Fibroblast of skin of left quadriceps (primary cell): ENCODE measurements at places on chromosomes 2 and 18.
A peak's percentile ranks its signal among the peaks of the same experiment; 100 is the strongest.

DNA sequence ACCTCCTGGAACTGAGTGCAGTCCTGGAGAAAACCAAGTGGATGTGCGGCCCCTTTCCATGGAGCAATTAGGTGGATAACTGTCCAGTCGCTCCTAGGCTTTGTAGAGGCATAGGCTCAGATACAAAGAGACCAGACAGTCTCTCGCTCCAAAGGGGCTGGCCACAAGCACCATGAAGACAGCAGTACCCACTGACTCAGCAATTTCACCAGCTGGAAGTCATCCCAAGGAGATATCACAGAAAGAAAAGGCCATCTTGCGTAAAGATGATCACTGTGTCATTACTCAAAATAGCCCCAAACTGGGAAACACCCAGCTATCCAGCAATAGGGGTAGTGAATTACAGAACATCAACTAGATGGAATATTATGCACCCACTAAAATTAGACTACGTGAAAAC, 161.2 kb downstream of the MSH2 start:
- DNase-seq, result no peak

DNA sequence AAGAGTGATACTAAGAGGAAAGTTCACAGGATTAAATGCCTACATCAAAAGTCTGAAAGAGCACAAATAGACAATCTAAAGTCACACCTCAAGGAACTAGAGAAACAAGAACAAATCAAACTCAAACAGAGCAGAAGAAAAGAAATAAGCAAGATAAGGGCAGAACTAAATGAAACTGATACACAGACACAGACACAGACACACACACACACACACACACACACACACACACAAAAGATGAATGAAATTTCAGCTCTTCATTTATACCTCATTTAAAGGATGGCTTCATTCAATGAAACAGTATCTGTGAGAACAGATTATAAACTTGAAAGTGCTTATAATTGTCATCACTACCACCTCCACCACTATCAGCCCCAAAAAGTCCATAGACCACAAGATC, 428.9 kb downstream of the MBD2 start:
- no peak for DNase-seq

GRCh38 chr2:121664086-121664485, 14.8 kb upstream of the CLASP1 start:
- DNase-seq, result no peak

- no peak for DNase-seq
Measured at GRCh38 chr2:46942143-46942526, 26.5 kb upstream of the MCFD2 start.

- DNase-seq, result no peak
Measured at GRCh38 chr18:34806527-34806926, 96.4 kb downstream of the DTNA start.

GRCh38 chr2:17309741-17310339, 208.4 kb downstream of the RAD51AP2 start:
- DNase-seq, result no peak

- peak; percentile 86 for DNase-seq
Measured at GRCh38 chr2:189022492-189022891, 48.3 kb downstream of the COL3A1 start.

GRCh38 chr2:218217360-218218267, 625 bp downstream of the ARPC2 start:
- DNase-seq, result no peak

GRCh38 chr2:28754321-28754720, 2.7 kb downstream of the PPP1CB start:
- no peak for DNase-seq

DNA sequence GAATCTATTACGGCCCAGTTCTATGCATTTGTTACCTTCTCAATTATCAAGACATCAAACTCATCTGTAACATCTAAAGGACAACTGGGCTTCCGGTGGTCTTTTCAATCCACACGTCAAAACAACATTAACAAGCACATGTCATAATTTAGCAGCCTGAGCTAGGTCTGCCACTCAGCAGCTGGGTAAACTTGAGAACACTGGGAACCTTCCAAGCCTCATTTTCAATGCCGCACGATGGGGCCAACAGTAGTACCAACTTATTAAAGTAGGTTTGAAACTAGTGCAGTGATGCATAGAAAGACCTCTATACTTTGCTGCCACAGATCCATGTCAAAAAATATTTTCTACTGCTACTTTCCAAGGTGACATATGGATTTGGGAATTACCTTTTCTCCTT, 60.4 kb downstream of the COL4A4 start:
- no peak for DNase-seq

DNA sequence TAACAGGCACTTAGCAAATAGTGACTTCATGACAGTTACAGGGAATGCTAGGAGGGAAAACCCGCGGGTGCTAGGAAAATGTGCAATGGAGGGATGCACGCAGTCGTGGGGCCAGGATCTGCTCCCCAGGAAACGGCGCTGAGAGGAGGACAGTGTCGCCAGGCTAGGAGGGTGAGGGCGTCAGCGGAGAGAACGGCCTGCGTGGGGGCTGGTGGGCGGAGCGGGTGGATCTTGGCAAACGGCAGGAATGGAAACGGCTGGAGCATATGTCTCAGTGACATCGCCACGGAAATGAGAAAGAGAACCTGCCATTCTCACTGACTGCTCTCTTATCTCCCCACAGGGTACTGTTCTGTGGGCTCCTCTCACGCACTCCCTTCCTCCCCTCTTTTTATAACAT, 478.5 kb upstream of the ID2 start:
- no peak for DNase-seq

GRCh38 chr2:138652378-138652777, 127.8 kb downstream of the NXPH2 start:
- no peak for DNase-seq

GRCh38 chr2:188966079-188966571, 8.0 kb upstream of the COL3A1 start:
- no peak for DNase-seq

DNA sequence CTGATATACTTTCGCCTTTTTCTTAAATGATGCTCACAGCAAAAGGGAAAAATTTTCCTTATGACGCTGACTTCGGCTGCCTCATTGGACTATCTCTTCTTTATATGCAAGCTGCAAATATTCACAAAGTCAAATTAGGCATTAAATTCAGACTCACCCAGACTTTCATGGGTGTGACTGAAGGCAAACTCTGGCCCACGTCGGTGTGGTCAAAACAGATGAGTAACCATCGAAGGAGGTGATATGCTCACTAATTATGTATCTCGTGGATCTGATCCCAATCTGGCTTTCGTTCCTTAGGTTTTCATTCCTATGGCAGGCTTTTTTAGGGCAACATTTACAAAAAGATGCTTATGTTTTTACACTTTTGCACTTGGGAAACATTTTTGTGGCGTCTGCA, 36.6 kb downstream of the FAM124B start:
- no peak for DNase-seq

DNA sequence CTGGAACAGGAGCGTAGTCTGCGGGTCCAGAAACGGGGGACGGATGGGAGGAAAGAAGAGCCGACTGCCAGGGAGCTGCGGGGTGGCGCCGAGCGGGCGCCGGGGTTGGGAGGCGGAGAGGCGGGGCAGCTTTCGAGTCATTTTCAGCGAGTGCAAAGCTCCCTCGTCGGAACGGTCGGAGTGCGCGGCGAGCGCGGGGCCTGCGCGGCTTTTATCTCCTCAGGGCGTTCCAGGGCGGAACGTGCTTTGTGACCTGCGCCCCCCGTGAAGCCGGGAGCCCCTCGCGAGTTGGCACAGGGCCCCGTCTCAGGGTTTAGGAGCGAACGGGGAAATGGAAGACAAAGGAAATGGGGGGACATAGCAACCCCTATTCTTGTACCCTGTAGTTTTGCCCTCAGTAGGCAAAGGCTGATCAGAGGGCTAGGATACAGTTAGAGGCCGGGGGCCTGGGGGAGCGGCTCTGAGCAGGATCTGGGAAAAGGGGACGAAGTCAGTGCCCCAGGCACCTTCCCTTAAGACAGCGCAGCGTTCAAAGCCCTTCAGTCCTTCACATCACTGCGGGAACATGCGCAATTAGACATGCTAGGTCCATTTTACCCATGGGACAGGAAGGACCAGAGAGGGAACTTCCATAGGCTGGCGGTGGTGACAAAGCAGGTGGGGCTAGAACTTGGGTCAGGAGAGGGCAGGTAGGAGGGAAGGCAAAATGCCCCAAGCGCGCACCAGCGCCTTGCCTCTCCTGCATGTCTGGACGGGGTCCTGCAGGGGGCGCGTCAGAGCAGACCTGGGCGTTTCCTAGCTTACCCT, 60.1 kb upstream of the IL1RL1 start:
- no peak for DNase-seq

GRCh38 chr2:74550231-74550630, 3.5 kb downstream of the LOXL3 start:
- no peak for DNase-seq

DNA sequence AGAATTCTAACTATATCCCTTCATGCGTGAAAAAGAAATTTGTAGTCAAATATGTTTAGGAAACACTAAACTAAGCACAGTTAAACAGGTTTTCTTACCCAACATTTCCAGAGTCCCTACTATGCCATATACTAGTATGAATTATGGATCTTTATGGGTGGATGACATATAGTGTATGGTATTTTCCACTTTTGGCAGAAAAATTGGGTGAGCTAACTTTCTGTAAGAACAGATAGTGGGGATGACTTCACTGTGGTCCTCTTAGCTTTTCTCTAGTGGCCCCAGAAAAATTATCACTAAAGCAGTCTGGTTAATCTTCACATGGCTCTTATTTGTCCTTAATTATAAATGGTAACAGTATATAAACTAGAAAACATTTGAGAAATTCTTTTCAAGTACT, 240.0 kb upstream of the GULP1 start:
- peak; percentile 34 for DNase-seq

- DNase-seq, result no peak
Measured at GRCh38 chr2:225030893-225031292, 11.4 kb downstream of the DOCK10 start.

DNA sequence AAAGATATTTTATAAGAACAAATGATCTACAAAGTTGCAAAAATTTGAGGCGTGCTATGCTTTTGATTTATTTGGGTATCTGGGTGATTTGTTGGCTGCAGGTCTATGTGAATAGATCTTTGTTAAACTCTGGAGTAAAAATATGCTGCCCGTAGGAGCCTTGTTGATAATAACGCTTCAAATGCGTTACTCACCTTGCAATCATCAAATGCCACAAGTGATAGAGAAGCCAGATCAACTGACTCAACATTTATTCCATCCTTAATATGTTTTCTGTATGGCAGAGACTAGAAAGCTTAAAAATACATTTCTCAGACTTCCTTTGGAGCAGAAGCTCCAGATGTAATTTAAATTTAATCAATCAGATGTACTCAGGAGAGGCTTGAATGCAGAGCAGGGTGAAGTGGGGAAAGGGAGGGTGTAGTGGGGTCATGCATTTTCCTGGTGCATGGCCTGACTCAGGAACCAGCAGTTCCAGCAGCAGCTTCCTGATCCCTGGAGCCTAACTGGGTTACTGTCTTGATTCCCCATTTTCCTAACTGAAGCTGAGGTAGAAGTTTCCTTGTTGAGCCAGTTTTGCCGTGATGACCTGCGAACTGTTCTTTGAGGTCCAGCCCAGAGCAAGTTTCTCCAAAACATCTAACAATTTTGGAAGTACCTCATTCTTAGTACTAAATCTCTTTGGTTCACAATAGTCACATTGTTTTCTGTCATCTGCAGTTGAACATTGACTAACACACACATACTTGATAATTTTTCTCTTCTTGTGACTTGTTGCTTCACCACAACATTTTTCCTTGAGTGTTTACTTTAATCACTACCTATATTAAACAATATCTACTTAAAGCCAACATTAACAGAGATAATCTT, 284.7 kb upstream of the CWC22 start:
- DNase-seq, result no peak

- no peak for DNase-seq
Measured at GRCh38 chr2:128466776-128467175, 148.1 kb upstream of the HS6ST1 start.

- DNase-seq, result no peak
Measured at GRCh38 chr2:34523958-34524514, 924.9 kb upstream of the FAM98A start.

- no peak for DNase-seq
Measured at GRCh38 chr2:159262226-159262625, 24.3 kb downstream of the WDSUB1 start.

DNA sequence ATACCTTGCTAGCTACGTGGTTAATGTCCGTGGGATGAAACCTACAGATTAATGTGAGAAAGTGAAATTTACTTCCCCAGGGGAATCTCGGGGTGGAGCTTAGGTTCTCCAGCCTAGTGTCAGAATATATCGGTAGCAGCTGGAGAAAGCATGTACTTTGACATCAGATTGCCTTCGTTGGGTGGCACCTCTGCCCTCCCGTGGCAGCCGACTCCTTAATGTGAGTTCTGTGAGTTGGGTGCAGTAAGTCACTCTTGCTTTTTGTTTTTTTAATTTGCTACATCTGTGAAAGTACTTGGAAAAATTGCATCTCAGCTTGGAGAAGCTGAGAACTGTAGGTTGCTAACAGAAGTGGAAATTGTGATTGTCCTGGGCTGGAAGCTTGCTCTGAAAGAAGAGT, 3.6 kb downstream of the KLF11 start:
- DNase-seq, result no peak

DNA sequence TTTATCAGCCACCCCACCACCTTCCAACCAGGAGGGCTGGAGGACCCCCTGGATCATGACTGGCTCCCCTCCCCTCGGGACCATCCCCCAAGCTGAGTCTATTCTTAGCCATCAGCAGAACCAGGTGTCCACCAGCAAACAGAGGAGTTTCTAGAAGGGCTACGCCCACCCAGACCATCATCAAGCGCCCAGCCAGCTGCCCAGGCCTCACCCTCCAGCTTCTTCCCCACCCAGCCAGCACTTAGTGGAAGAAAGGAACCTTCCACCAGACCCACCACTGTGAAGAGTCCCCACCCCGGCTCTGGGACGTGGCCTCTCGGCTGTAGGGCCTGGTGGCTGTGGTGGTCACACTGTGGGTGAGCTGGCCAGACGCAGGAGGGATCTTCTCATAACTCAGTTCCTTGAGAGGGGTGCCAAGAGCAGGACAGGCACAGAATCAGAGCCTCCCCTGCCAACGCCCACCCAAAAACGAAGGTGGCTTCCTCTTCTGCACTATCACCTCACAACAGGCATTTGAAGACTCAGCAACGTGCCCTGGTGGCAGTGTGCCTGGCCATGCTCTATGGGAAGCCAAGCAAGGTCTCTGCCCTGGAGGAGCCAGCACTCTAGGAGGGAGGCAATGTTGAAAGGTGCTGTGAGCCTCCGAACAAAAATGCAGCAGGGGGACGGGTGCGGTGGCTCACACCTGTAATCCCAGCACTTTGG, 19.0 kb downstream of the BIN1 start:
- no peak for DNase-seq

DNA sequence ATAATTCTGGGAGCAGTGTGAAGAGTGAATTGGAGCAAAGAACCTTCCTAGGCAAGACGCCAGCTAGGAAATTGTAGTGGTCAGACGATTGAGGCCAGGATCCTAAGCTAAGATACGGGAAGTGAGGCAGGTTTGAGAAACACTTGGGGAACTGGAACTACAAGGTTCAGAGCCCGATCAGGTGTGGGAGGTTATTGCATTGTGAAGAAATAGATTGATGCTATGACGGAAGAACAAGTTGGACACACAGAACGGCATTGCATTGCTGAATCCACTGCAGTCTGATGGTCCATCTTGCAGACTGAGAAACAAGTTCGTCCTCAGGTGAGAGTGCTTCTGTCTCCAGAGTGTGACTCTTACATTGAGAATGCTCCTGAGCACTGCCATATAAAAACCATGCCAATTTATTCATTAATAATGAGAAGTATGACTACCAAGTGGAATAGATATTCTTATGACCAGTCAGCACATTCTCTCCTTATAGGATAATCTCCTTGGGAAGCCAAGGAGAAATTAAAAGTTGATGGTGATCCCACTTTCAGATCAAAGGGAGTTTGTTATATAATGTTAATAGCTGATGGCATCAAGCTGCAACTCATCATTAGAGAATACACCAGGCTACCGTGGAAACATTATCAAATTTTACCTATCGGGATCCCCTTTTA, 30.9 kb downstream of the ANTXR1 start:
- DNase-seq, result no peak
